ENCODE measurements at places on chromosomes 16 and 17.

GRCh38 chr16:83533193-83533592 lies 274.6 kb upstream of the HSBP1 start:
- no peak for DNase-seq

- no peak for DNase-seq
Measured at GRCh38 chr16:50474138-50474537, 74.1 kb upstream of the NKD1 start.

DNA sequence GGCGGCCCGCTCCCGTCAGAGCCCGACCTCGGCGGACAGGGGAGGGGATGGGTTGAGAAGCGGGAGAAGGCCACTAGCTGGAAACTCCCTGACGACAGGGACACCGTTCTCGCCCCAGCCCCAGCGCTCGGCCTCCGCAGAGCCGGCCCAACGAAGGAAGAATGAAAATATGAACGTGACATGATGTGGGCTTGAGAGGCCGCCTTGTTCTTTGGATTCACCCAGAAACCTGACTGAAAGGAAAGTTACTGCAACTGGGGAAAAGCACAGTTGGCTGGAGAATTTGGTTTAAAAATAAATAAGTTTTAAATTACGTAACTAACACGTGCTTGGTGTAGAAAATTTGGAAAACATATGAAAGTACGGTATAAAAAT lies 21.1 kb downstream of the NPTX1 start:
- DNase-seq, result no peak

DNA sequence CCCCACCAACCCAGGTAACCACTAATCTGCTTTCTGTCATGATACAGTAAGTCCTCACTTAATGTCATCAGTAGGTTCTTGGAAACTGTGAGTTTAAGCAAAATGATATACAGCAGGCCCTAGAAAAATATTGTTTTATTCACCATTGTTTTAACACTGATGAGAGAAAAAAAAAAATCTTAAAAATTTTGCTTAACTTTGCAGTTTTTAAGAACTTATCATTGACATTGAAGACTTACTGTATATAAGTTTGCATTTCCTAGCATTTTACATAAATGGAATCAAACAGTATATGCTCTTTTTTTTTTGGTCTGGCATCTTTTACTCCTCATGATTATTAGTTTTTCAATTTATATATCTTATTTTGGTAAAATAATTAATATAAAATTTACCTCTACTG lies 19.5 kb upstream of the CLTC start:
- DNase-seq, result no peak

DNA sequence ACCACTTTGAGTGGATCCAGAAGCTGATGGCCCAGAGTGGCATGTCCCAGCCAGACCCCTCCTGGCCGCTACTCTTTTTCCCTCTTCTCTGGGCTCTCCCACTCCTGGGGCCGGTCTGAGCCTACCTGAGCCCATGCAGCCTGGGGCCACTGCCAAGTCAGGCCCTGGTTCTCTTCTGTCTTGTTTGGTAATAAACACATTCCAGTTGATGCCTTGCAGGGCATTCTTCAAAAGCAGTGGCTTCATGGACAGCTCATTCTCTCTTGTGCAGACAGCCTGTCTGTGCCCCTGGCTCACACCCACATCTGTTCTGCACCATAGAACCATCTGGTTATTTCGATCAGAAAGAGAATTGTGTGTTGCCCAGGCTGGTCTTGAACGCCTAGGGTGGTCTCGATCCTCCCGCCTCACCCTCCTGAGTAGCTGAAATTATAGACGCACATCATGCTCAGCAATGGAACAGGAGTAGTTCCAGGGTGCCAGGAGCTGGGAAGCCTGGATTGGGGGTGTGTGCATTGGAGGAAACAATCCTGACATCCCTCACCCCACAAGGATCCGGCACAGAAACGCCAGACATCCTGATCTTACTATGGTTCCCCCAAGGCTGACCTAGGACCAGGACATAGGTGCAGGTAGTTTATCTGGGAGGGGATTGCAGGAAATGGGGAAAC lies 4.6 kb downstream of the PRSS21 start:
- DNase-seq, result no peak

- DNase-seq, result no peak
Measured at GRCh38 chr16:81454044-81454443, 9.4 kb downstream of the CMIP start.

GRCh38 chr16:58537124-58537906 lies 22.0 kb downstream of the SETD6 start:
- DNase-seq, result no peak

GRCh38 chr17:27939474-27940465 lies 46.6 kb upstream of the LYRM9 start:
- no peak for DNase-seq

- no peak for DNase-seq
Measured at GRCh38 chr17:50691550-50692447, 15.9 kb downstream of the ANKRD40 start.

GRCh38 chr16:72992142-72992601 lies 55.8 kb downstream of the ZFHX3 start:
- DNase-seq, result no peak

GRCh38 chr16:10683170-10683569 lies 11.6 kb downstream of the TEKT5 start:
- no peak for DNase-seq

DNA sequence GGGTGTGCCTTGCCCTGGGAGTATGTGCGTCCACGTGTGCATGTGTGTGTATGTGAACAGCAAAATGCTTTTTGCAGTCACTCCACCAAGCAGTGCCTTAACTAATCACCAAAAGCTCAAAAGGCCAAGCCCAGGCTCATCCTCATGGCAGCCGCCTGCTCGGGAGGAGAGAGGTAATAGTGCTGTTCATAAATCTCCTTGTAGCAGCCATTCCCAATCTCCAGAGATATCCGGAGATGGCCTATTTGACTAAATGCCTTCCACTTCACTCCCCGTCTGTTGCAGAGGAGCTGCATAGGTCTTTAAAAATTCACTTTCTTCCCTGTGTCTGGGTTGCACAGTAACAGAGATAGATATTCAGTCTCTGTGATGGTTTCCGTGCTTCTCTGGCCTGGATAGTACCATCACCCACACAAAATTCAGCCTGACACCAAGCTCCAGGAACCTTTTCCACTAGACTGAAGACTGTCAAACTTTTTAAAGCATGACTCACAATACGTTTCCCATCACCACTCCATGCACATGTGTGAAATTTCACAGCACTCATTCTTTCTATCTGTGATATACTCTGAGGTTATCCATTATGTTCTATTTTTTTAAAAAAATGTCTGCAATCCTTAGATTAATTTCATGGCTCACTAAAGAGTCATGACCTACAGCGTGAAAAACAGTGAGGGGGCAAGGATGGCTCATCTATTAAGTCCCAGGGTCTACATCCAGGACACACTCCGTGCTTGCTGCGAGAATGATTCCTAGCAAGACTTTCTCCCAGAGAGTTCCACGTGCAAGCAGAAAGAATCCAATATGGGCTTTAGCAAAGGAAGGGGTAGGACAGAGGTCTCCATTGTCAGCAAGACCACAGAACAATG lies 357.8 kb downstream of the GRIN2A start:
- DNase-seq, result no peak

- DNase-seq, result no peak
Measured at GRCh38 chr17:82013772-82014321, 8.8 kb downstream of the CENPX start.

- DNase-seq, result no peak
Measured at GRCh38 chr17:4497101-4497824, 1.4 kb upstream of the SPNS2 start.

DNA sequence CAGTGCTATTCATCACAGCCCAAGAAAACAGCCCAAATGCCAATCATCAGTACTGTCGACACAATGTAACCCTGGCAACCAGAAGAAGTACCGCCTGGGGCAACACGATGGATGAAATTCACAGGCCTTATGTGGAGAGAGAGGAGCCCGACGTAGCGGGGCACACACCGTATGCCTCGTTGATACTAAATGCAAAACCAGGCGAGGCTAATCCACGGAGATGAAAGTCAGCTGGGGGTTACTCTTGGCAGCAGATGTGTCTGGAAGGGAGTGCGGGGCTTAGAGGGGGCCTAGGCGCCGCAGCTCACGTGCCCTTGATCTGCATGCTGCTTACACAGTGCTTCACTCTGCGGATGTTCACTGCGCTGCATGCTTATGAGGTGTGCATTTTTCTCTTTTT lies 29.8 kb downstream of the ITGAE start:
- DNase-seq, result no peak

DNA sequence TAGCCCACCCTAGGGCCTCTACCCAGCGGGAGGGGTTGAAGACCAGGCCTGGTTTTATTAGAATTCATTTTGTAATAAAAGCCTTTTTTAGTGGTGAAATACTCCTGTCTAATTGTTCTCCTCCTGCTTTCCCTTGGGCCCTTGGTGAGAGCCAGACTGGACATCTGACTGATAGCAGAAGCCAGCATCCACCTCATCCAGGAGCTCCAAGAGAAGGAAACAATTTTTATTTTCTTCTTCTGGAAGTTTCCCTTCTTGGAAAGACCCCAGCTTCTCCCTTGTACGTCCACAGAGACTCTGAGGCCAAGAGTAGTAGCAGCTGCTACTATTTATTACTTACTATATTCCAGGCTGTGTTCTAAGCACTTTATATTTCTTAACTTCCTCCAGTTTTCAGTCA lies 4.0 kb upstream of the PHKG2 start:
- no peak for DNase-seq

DNA sequence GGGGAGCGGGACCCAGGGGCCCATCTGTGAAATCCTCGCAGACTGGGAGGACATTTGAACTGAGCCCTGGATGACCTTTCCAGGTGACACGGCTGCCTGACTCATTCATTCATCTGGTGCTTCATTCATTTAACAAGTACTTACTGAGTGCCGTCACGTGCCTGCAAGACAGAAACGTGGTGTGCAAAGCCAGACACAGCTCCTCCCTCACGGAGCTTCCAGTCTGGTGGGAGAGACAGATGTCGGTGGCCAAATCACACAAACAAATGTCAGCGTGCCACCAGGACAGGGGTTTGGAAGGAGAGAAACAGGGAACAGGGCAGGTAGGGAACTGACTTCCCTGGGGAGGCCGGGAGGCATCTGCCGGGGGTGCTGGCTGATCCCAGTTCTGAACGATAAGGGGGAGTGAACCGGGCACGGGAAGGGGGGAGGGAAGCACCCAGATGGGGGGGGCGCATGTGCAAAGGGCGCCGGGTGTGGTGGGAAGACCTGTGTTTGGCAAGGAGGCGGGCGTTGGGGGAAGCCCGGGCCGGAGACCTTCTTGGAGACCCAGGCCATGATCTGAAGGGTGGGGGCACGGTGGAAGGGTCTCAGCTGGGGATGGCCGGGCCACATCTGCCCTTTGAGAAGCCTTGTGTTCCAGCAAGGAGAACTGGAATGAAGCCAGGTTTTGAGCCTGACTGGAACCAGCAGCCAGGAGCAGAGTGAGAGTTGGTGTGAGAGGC lies 93.6 kb upstream of the CIBAR2 start:
- no peak for DNase-seq

- DNase-seq, result no peak
Measured at GRCh38 chr17:74332017-74332650, 6.1 kb downstream of the KIF19 start.

DNA sequence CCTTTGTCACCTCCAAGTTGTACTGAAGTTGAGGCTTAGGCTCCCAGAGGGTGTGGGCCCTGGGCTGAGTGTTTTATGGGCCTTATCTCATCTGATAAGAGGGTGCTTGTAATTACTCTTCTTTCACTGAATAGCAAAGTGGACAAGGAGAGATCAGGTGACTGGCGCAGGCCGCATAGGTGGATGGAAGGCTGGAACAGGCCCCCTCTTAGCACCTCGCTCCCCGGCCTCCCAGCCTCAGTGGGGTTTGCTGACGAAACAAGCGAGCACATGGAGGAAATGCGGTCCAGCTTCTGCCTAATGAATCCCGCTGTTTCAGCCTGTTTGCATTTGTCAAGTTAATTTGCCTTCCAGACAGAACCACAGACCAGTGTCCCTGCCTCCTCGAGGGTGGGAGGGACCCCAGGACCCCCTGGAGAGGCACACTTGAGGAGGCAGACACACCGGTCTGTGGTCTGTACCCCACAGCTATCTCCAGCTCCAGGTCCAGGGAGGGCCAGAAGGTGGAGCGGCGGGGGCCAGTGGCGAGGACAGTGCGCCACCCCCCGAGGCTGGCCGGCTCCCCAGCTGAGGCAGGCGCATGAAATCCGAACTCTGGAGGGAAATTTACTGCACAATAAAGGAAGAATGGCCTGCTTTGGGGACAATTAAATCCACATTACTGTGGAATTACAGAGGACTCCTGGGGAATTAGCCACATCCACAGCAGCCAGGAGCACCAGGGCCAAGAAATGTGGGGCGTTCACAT lies 123.4 kb downstream of the NTN1 start:
- no peak for DNase-seq

- DNase-seq, result no peak
Measured at GRCh38 chr16:87778476-87778829, 12.7 kb upstream of the KLHDC4 start.

DNA sequence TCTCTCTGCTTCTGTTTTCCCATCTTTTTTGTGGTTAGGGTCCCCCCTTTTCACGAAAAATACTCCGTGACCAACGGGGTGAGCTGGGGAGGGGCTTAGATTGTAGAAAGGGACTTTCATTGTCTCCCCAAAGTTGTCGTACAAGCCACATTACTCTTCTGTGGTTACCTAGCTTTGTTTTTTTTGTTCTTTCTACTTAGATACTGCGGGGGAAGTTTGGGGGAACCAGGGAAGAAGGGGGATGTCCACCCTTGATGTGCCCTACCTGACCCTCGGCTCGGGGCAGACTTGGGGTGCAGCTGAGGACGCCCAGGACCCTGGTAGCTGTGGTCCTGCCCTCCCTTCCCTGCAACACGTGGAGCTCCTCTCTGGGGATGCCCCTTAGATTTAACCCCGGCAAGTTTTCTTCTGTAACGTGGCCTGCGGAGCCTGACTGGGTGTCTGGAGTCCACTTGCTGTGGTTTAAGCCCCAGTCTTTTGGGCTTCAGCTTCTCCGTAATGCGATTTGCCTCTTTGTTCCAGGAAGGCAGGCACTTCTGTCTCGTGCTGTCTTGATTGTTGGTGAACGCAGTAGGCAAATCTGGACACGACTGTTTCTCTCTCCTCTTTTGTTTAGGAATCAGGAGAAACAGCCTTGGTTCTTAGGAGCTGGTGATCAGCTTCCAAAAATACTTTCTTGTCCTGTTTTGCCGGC lies 892 bp downstream of the ABCC1 start:
- no peak for DNase-seq

GRCh38 chr16:80056324-80056723 lies 455.8 kb upstream of the MAF start:
- DNase-seq, result no peak

DNA sequence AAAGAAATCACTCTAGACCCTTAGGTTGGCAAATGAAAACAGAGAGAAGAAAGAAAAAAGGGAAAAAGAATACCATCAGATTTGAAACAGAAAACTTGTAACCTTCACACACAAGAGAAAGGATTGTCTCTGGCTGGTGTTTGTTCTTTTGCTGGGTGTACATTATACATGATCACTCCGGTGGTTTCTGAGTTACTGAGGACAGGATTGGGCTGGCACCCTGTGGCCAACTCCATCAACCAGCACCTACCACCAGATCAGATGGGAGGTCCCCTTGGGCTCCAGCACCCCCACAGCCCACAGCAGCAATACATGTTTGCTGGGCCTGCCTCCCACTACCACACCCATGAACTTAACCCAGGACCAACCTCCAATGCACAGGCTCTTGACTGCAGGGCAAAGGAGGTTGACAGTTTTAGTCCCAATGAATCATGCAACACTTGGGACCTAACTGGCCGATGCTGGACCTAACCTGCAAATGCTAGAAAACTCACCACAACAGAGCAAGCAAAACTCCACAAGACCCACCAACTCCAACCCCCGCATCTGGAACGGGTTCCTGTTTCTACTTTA lies 308.3 kb downstream of the SOX9 start:
- no peak for DNase-seq

GRCh38 chr16:78879011-78879410 lies 721.5 kb downstream of the MAF start:
- DNase-seq, result no peak

- DNase-seq, result peak; percentile 79
Measured at GRCh38 chr17:44095647-44096496, 25.3 kb downstream of the G6PC3 start.

Data from NCI-H1417 treated with DMSO at 0.1 percent for 48 hours (cell line).